ENCODE measurements at places on chromosomes 7 and 10. TPM values are rescaled to one million over a fixed set of nuclear protein-coding genes. Genes with fewer than 3 reads are reported as not detected.

CYP3A4 gene
- total RNA-seq, result not detected

AGR2 gene
- total RNA-seq, result 4.1 TPM

- H3K4me1 ChIP-seq, result no peaks in the 10 kb centered on the region
- no peaks in the 10 kb centered on the region for H3K36me3 ChIP-seq
- H3K4me3 ChIP-seq, result no peak overlapping the region
- no peak overlapping the region for H3K27ac ChIP-seq
- no peaks in the 10 kb centered on the region for H3K27me3 ChIP-seq
Measured at GRCh38 chr7:29968683-29969395, 20.8 kb downstream of the SCRN1 start.

- H3K27ac ChIP-seq, result no peak overlapping the region
- peaks cover 11% of the 10 kb centered on the region for H3K4me1 ChIP-seq
- H3K27me3 ChIP-seq, result no peaks in the 10 kb centered on the region
- DNase-seq, result no peak
- H3K4me3 ChIP-seq, result no peak overlapping the region
- H3K36me3 ChIP-seq, result no peaks in the 10 kb centered on the region
Measured at GRCh38 chr10:13801156-13801906, 214.6 kb downstream of the PRPF18 start.

- H3K4me1 ChIP-seq, result no peaks in the 10 kb centered on the region
- no peaks in the 10 kb centered on the region for H3K27me3 ChIP-seq
- DNase-seq, result no peak
Measured at GRCh38 chr7:14936554-14936953, 34.0 kb upstream of the DGKB start.

GRCh38 chr7:122070834-122071233, 73.2 kb downstream of the AASS start:
- no peak for DNase-seq
- no peaks in the 10 kb centered on the region for H3K36me3 ChIP-seq
- no peak overlapping the region for H3K4me3 ChIP-seq
- no peaks in the 10 kb centered on the region for H3K27me3 ChIP-seq
- no peaks in the 10 kb centered on the region for H3K4me1 ChIP-seq

STK31 gene
- 0.39 TPM for total RNA-seq

- no peak overlapping the region for H3K27ac ChIP-seq
- H3K4me3 ChIP-seq, result no peak overlapping the region
- no peaks in the 10 kb centered on the region for H3K27me3 ChIP-seq
- H3K36me3 ChIP-seq, result no peaks in the 10 kb centered on the region
- DNase-seq, result no peak
Measured at GRCh38 chr10:113382691-113383090, 170.2 kb upstream of the HABP2 start.

DNA sequence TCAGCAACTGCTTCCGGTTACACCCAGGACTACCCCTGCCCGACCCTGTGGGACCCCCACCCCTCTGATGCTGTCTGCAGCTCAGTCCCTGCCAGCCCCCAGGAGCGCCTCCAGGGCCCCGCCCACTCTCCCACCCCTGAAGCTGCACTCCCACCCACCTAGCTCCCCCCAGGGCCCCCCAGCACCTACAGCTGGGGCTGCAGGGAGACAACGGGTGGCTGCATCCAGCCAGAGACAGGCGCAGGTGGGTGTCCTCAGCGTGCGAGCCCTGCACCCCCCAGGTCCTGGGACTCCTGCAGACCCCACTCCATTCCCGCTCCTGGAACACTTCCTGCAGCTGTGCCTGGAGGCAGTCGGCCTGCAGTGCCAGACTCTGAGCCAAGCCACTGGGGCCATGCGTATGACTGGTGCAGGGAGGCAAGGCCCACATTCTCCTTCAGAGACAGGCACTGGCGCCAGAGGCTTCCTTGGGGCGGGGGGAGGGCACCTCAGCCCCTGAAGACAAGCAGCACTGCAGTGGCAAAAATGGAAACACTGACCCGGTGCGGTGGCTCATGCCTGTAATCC, 6.1 kb downstream of the CYP2W1 start:
- no peak for DNase-seq
- no peaks in the 10 kb centered on the region for H3K36me3 ChIP-seq
- no peak overlapping the region for H3K27ac ChIP-seq
- no peaks in the 10 kb centered on the region for H3K27me3 ChIP-seq

- H3K27ac ChIP-seq, result peak overlapping the region; percentile 85
- no peaks in the 10 kb centered on the region for H3K27me3 ChIP-seq
- H3K36me3 ChIP-seq, result no peaks in the 10 kb centered on the region
- H3K4me3 ChIP-seq, result no peak overlapping the region
- peaks cover 58% of the 10 kb centered on the region for H3K4me1 ChIP-seq
- DNase-seq, result no peak
Measured at GRCh38 chr10:971150-971542, 17.1 kb upstream of the GTPBP4 start.

- H3K4me3 ChIP-seq, result no peak overlapping the region
- H3K27me3 ChIP-seq, result no peaks in the 10 kb centered on the region
- H3K27ac ChIP-seq, result no peak overlapping the region
- no peak for DNase-seq
- H3K4me1 ChIP-seq, result peaks cover 7% of the 10 kb centered on the region
Measured at GRCh38 chr7:116024826-116025809, 5.4 kb downstream of the TFEC start.

DNA sequence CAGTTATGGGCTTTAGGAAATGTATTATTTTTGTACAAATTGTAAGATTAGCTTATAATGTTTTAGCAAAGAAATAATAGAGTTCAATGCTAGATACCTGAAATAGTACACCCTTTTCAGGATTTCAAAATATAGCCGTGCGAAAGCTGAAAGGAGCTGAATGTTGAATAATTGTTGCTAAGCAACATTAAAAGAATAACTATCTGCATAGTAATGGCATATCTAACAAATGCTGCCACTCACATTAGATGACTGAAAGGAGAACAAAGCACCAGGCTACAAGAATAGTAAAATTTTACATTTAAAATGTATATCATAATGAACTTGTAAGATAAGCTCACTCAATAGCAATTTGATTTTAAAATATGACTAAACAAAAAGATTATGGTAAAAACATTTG, 82.5 kb downstream of the SDHAF3 start:
- H3K27me3 ChIP-seq, result no peaks in the 10 kb centered on the region

LIPJ gene
- 0.83 TPM for total RNA-seq

CUTC gene
- 19.7 TPM for total RNA-seq

DNA sequence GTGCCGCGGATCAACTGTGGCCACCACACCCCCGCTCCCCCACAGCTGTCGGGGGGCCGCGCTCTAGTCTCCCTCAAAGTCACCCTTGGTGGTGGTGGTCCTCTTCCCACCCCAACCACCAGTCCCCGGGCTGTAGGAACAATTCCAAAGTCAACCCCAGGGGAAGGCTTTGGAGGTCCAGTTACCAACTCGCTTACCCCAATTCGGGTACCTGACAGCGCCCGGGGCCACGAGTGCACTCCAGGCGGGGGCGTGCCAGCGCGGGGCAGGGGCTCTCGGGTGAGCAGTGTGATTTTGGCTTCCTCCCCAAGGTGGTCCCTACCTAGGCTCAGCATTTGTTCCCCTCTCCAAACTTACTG, 584 bp upstream of the ZMIZ1 start:
- H3K4me3 ChIP-seq, result peak overlapping the region; percentile 2
- H3K27me3 ChIP-seq, result no peaks in the 10 kb centered on the region
- H3K4me1 ChIP-seq, result peaks cover 32% of the 10 kb centered on the region
- peak overlapping the region; percentile 86 for H3K27ac ChIP-seq

DNA sequence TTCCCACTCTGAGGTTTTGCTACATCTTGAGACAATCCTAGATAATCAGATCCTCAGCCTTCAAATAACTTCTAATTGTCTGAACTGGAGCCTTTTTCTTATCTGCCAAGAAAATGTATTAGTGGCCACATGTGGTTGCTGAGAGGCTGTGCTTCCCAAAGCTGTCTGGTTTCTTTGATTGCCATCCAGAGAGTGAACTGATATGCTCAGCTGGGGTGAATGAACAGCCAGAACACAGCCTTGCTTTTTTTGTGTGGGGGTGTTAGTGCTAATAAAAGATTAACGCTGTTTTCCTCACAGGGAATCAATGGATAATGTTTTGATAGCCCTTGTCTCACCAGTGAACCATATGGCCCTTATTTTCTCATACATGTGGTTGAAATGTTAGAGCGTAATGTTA, 66.9 kb downstream of the BBS9 start:
- DNase-seq, result no peak
- H3K36me3 ChIP-seq, result no peaks in the 10 kb centered on the region
- H3K27ac ChIP-seq, result no peak overlapping the region

NUTM2A gene
- total RNA-seq, result 5.5 TPM

DNA sequence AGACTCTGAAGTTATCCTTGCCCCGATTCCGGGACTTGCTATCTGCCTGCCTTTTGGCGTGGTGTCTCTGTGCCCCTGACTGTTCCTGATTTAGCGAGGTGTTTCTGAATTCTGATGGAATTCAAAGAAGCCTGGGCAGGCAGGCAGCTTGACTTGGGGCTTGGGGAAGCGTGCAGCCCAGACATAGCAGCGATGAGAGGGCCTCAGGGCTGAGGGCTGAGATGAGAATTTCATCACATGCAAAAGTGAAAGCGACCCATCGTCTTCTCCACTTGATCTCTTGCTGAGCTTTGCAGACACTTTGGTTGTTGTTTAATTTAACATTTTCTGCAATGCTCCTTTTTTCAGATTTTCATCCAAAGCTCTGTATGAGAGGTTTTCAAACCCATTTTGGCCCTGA, 57.8 kb downstream of the TCF7L2 start:
- no peaks in the 10 kb centered on the region for H3K27me3 ChIP-seq
- DNase-seq, result no peak
- H3K36me3 ChIP-seq, result no peaks in the 10 kb centered on the region
- H3K4me3 ChIP-seq, result no peak overlapping the region
- no peak overlapping the region for H3K27ac ChIP-seq

GRCh38 chr7:50197549-50197948, 104.5 kb upstream of the ZPBP start:
- no peaks in the 10 kb centered on the region for H3K36me3 ChIP-seq
- H3K27me3 ChIP-seq, result no peaks in the 10 kb centered on the region
- H3K4me3 ChIP-seq, result no peak overlapping the region

GRCh38 chr7:51335057-51335456, 18.4 kb upstream of the COBL start:
- no peaks in the 10 kb centered on the region for H3K36me3 ChIP-seq
- no peaks in the 10 kb centered on the region for H3K27me3 ChIP-seq
- no peak for DNase-seq
- no peak overlapping the region for H3K27ac ChIP-seq

DNA sequence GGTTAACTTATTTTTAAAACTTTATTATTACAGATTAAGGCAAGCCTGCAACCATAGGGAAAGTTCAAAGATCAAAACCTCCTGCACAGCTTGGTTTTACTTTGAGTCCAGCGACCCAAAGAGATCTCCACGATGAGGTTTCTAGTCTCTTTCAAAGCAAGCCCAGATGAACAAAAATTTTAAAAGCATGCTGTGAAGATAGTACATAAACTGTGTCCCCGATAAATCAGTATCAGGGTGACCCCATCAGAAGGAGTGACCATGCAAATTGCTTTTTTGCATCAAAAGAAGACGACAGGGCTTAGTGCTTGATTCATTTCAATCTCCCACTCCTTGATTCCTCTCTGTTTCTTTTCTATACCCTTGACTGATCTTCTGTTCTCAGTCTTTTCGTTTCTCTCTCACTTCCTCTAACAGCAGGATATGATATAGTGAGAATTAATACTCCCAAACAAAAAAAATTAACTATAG, 16.0 kb upstream of the DNTT start:
- peaks cover 4% of the 10 kb centered on the region for H3K4me1 ChIP-seq
- peak overlapping the region; percentile 18 for H3K27ac ChIP-seq
- H3K27me3 ChIP-seq, result no peaks in the 10 kb centered on the region
- no peaks in the 10 kb centered on the region for H3K36me3 ChIP-seq
- no peak overlapping the region for H3K4me3 ChIP-seq
- DNase-seq, result no peak

- no peaks in the 10 kb centered on the region for H3K27me3 ChIP-seq
- no peaks in the 10 kb centered on the region for H3K36me3 ChIP-seq
- no peak overlapping the region for H3K4me3 ChIP-seq
- H3K4me1 ChIP-seq, result no peaks in the 10 kb centered on the region
Measured at GRCh38 chr7:9200626-9201025, 767.2 kb downstream of the NXPH1 start.

CALHM3 gene
- not detected for total RNA-seq

- H3K4me1 ChIP-seq, result peaks cover 36% of the 10 kb centered on the region
- peak; percentile 83 for DNase-seq
- H3K36me3 ChIP-seq, result no peaks in the 10 kb centered on the region
- no peaks in the 10 kb centered on the region for H3K27me3 ChIP-seq
- peak within 1 kb of the TSS; percentile 97 for H3K27ac ChIP-seq
Measured at GRCh38 chr7:116210345-116211005, at the start of gene TES. TES (plus strand) TSS chr7:116210539; CDS start chr7:116210708, 169 bp downstream.

DNA sequence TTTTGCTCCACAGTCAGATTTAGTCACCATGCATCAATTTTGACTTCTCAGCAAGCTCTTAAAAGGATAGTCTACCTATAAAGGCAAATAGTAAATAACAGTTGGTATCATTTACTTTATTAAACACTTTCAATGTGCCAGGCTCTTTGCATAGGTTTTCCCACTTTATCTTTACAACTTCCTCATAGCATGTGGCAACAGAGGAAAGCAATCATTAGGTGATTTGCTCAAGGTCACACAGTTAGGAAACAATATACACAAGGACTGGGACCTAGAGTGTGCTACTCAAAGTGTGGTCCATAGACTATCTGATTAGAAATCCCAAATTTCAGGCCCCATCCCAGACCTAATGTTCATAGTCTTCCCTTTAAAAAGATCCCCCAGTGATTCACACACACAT, 212.3 kb downstream of the MTERF1 start:
- H3K27me3 ChIP-seq, result no peaks in the 10 kb centered on the region
- H3K4me3 ChIP-seq, result no peak overlapping the region

PPP1R17 gene
- not detected for total RNA-seq

DNA sequence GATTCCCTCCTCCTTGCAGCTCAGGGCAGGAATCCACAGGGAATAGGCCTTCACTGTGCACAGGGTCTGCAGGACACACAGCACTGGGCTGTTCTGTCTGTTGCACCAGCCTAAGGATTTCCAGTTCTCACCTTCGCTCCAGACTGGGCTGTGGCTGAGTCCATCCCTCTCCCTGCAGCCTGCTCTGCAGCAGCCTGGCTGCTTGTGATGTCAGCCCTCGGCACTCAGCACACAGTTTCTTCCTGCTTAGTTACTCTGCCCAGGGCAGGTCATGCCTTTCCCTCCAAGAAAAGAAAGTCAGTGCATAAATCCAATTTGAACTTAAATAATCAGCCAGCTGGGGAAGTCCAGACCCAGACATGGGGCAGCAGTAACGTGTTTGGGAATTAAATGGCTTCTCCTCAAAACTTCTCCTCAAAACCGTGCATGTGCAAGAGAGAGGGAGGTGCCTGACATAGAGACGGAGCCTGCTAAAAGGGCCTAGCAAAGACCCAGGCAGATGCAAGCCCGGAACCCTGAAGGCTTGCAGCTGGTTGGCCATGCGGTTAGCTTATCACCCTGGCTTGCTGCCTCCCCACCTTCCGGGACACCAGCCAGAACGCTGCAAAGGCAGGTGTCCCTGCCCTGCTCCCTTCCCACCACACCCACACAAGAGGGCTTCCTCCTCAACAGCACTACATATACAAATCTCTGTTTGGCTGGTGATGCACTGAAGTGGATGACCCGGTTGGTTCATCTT, 10.9 kb upstream of the GDF2 start:
- H3K27ac ChIP-seq, result no peak overlapping the region
- H3K36me3 ChIP-seq, result no peaks in the 10 kb centered on the region
- H3K27me3 ChIP-seq, result no peaks in the 10 kb centered on the region
